ENCODE measurements at places on chromosomes 11 and 22.

- no peak for DNase-seq
These were observed 3.3 kb downstream of the SCGB2A2 start for GRCh38 chr11:62273284-62273683.

DNA sequence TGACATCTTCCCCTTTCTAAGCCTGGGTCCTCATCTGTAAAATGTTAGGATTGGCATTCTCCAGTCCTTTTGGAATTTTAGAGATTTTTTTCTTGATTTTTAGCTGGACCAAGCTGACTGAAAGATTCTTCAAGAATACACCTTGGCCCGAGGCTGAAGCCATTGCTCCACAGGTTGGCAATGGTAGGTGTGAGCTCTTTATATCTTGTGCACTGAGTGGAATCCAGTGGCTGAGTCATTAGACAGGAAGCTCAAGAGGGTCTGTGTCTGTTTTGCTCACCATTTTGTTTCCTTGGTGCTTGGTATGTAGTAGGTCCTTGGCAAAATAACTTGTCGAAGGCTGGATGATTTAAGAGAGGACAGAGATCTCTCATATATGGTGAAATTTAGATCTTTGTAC lies 6.2 kb downstream of the EIF3L start:
- no peak for DNase-seq

DNA sequence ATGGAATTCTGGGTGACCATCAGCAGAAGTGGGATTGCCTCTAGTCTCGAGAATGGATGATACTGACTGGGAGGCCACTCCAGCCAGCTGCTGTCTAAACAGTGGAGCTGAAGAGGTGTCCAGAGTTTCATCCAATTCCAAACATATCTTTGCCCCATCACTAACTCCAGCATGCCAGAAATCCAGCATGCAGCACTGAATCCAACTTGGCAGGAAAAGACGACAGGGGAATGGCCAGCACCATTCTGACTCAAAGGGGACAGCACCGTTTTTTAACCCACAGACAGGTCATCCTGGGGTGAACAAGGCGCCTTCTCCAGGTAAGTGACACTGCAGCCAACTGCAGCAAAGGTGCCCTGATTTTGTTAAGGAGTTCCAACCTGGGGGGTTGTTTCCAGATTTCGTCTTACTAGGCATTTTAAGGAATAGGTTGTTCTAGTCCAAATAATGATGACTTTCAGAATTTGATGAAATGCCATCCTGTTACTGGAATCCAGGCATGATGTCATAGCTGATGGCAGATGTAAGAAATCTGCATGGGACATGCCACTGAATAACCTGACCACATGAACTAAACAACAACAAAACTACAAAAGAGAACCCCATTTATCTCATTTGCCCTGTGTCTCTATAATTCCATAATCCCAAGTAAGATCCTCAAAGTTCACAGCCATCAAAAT lies 32.3 kb downstream of the FEZ1 start:
- no peak for DNase-seq

- DNase-seq = peak; percentile 14
These were observed 557 bp downstream of the PACSIN2 start for GRCh38 chr22:43014316-43014868.

- DNase-seq = no peak
These were observed 39.4 kb downstream of the MOV10L1 start for GRCh38 chr22:50129121-50129736.

DNA sequence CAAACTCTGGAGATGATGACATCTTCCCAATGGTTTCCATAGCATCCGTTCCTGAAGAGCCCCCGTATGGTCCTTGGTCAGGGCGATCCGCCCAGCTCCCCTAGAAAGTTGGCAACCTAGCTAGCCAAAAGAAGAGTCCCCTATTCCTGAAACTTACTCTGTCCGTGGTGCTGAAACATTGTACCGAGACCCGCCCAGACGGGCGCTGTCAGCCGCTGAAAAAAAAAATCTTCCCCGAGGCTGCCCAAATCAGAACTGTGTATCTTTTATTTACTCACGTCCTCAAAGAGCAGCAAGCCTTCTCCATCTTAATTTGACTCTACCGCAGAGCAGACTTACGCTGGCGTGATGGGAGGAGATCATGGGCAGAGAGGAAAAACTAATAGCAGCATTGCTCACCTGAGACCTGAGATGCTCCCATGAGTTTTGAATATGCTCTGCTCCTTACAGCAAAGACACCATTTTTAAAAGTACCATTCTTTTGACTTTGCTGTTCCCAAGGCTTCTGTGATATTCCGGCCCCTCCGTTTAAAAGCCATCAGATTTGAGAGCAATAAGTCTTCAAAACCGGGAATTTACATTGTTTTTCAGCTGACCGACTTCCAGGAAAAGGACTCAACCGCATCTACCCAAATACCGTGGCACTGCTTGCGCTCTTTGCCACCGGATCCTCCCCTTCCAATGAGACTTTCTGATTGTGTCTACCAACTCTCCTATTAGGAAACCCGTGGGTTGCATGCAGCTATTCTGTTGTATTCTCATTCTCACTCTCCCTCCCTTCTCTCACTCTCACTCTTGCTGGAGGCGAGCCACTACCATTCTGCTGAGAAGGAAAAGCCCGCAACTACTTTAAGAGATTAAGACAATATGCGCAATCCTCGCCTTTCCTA lies at the start of gene SLC17A6:
Gene SLC17A6 (plus strand): TSS at position 786 of the 890 bp plus-strand sequence. CDS start 153 bp downstream, outside the sequence.
- no peak for DNase-seq

- DNase-seq = no peak
These were observed 92.0 kb downstream of the SGSM3 start for GRCh38 chr22:40462195-40462984.

DNA sequence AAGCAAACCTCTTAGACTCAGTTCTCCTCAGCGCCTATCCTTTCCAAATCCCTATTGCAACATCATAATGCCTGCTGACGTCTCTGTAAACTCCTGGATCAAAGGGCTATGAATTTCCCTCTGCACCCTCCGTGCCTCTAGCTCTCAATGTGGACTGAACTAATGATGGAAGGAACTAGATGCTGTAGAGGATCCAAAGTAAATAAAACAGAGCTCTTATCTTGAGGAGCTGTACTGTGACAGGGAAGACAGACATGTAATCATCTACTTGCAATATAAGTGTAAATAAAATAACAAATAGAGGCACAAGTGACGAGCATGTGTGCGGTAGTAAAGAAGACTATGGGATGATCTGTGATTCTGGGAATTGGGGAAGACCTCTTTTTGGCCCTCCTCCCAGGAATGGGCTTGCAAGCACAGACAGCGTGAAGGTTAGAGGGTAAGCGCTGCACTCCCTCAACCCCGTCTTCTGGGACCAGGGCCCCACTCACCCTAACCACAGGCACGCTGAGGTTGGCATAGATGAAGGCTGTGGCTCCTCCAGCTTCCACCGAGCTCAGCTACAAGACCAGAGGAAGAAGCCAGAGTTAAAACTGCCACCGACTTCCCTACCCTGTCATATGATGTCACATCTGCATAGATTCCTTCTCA lies 42.2 kb downstream of the P4HA3 start:
- no peak for DNase-seq
